ENCODE measurements at places on chromosomes 2 and 18.

DNA sequence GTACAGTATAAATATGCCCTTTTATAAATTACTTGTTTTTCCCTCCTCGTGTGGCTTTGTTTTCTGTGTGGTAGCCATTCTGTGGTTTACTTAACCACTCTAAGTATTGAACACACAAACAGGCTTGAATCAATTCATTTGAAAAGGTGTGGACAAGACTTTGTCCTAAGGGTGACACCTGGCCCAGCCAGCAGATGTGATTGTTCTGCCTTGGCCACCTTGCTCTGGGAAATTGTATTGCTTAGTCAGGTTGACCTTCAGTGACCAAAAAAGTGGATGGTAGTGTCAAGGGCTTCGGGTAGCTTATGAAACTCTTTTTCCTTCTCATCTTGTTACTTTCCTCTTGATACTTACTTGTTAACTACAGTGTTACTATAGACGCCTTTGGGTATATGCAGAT lies 61.9 kb downstream of the DGKD start:
- no peak for DNase-seq

- DNase-seq, result peak; percentile 82
Measured at GRCh38 chr2:246489-247144, 17.2 kb downstream of the SH3YL1 start.

GRCh38 chr2:25270061-25270460 lies 71.7 kb downstream of the DNMT3A start:
- DNase-seq, result no peak

GRCh38 chr2:67773851-67774250 lies 289.0 kb downstream of the C1D start:
- no peak for DNase-seq

DNA sequence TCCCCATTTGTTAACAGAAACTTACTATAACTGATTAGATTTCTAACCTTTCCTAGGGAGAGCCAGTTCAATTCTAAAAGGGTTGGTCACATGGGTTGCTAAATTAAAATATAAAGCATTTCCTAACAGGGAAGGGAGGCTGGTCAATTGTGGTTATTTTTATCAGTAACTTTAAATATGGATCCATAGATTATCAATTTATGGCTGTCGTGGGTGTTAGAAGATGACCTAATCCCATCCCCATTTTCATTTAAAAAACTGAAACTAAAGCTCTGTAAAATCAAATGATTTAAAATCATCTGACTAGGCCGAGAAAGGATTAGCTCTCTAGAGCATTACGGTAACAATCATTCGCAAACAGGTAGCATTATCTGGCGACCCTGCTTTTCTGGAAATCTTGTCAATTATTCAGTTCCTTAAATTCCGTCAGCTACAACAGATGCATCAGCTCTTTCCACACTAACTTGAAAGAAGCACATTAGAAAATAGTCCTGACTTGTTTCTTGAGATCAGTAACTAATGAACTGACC lies 953 bp upstream of the HNRNPA3 start:
- DNase-seq, result no peak
